ENCODE measurements at places on chromosomes 1 and 21.

DNA sequence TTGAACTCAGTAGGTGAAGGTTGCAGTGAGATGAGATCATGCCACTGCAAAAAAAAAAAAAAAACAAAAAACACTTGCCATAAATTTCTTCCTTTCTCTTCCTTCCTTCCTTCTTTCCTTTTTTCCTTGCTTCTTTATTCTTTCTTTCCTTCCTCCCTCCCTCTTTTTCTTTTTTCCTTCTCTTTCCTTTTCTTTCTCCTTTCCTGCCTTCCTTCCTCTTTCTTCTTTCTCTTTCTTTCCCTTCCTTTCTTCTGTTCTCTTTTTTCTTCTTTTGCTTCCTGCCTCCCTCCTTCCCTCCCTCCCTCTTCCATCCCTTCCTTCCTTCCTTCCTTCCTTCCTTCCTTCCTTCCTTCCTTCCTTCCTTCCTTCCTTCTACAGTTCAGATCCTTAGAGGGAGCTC is 71.2 kb downstream of the LYPLAL1 start:
- DNase-seq, result no peak

DNA sequence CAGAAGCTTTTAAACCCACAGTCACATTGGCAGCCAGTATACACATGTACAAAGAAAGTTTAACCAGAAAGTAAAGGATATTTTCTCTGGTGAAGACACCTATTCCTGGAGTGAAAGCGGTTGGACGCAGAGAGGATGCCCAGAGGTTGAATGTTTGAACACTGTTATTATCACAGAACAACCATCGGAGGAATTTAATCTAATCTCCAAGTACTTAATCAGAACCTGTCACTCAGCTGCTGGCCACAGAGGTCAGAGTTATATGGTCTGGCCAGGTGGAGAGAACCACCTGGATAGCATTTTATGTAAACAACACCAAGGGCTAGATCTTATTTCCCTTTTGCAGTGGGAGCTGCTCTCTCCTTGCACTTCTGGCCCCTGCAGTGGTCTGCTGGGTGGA is 29.4 kb downstream of the SPATA46 start:
- no peak for DNase-seq

DNA sequence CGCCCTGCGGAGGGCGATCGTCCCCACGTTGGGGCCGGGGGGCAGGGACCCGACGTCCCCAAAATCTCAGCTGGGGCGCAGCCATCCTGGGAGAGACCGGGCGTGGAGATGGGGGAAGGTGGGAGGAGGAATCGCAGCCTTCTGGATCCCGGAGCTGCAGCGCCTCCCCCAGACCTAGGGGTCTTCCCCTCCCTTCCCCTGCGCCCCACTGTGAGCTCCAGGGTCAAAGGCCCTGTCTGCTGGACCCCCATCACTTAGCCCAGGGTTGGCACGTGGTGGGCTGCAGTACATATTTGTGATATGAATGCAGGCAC is 90.2 kb upstream of the VAMP3 start:
- no peak for DNase-seq

DNA sequence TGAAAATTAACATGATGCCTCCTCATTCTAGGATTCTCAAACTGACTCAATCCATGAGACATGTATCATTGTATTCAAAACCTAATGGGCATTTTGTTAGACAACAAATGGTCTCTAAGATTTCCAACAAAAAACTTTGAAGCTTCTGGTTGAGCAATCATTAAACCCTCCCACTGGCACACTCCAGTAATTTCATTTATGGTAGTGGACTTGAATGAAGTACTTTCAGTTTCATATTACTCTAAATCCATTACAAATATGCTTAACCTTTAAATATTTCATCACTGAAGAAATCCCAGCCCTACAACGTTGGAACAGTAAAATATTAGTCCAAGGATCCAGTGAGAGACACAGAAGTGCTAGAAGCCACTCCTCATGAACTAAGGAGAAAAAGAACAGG is 43.5 kb downstream of the GBP6 start:
- DNase-seq, result no peak

GRCh38 chr1:101221945-101222429 is 14.8 kb upstream of the S1PR1 start:
- DNase-seq, result no peak

- DNase-seq, result no peak
These were observed 31.7 kb upstream of the GPR37L1 start for GRCh38 chr1:202090994-202091393.

DNA sequence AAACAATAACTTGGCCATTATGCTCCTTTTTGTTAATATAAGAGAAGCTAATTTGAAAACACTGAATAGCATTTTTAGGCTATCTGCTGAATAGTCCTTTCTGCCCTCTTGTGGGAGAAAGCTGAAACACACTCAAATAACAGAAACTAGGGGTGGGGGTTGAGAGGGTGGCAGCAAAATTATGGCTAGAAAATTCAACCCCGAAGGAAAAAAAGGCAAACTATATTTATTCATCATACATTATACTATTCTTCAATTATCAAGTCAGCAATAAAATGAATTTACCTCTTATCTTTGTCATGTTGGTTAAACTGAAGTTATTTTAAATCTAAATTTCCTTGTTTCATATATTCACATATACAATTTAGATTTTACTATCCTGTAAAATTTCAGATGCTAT is 255.9 kb downstream of the FAF1 start:
- no peak for DNase-seq
